ENCODE measurements at places on chromosomes 12 and 14.

GRCh38 chr14:22558221-22558913 is 30.7 kb downstream of the DAD1 start:
- no peak for DNase-seq

DNA sequence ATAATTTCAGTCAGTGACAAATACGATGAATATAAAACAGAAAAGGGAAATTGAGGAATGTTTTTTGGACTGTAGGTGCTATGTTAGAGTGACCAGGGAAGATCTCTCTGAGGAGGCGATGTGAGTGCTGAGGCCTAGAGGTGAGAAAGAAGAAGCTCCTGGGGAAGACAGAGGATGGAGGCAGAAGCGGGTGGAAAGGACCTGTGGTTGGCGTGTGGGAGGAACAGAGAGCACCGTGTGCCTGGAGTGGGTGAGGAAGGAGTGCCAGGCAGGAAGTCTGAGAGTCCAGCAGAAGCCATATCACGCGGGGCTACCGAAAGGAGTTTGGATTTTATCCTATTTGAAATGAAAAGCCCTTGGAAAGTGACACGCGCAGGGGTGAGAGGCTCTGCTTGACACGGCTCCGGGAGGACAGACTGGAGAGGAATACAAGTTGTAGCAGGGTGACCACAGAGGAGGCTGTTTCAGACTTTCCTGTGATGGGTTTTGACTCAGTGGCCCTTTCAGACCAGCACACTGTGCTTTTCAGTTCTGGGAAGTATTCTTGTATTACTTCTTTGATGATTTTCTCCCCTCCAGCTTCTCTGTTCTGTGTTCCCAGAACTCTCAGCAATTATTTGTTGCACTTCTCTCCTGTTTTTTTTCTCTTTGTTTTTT is 96.9 kb downstream of the VRK1 start:
- no peak for DNase-seq

DNA sequence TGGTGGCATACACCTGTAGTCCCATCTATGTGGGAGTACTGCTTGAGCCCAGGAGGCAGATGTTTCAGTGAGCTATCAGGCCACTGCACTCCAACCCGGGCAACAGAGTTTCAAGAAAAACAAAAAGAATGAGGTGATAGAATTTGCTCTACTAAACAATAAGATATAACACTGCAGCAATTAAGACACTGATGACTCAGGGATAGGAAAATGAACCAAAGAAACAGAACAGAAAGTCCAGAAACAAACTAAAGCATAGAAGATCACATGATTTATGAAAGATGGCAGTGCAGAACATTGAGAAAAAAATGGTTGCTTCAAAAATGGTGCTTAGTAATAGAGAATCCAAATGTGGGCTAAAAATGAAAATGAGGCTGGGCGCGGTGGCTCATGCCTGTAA is 65.2 kb upstream of the AP4S1 start:
- DNase-seq = no peak

DNA sequence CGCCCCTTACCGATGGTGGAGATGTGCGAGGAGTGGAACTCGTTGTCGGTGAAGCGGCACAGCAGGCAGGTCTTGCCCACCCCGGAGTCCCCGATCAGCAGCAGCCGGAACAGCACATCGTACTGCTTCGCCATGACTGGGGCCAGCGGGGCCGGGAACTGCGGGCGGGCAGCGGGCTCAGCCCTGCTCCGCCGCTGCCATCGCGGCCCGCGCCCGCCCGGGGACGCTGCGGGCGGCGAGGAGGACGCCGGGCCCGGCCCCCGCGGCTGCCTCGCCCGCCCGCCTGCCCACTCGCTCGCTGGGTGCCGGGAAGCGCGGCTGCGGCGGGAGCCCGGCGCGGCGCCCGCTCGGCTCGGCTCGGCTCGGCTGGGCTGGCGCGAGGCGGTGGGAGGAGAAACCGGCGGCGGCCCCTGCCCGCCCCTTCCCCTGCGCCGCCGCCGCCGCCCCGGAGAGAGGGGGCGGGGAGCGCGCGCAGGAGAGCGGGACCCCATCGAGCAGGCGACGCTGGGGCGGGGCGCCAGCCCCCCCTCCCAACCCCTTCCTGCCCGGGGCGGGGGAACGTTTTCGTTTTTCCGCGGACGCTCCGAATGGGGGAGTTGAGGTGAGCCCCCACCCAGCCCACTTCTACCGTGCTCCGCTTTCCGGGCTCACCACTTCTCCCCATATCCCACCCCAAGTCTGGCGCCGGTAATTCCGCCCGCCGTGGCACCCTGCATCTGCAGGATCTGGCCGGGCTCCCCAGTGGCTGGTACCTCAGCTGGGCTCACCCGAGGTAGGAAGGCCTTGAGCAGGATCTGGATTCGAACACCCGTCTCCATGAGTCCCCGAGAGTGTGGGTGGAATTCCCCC is at the start of gene RAB15:
Gene RAB15, minus strand, starts transcription at position 394 of the 849 bp plus-strand sequence. Its CDS starts 260 bp downstream, at position 134.
- DNase-seq = peak; percentile 11

DNA sequence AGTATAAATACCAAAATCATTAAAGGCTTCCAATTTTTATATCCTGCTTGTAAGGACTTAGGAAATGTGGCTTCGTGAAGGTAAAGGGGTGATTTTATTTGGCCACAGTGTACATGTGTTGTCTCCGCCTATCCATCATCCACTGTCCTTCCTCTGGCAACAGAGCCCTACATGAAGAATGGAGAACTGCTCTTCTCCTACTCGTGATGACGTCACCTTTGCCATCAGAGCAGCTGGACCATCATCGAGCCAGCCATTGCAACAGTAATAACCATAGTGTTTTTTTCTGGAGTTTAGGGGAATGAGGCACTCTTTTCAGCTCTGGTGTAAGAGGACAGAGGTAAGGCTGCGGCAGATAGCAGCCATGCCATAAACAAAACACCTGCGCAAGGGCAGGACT is 19.2 kb downstream of the ITPR2 start:
- no peak for DNase-seq

DNA sequence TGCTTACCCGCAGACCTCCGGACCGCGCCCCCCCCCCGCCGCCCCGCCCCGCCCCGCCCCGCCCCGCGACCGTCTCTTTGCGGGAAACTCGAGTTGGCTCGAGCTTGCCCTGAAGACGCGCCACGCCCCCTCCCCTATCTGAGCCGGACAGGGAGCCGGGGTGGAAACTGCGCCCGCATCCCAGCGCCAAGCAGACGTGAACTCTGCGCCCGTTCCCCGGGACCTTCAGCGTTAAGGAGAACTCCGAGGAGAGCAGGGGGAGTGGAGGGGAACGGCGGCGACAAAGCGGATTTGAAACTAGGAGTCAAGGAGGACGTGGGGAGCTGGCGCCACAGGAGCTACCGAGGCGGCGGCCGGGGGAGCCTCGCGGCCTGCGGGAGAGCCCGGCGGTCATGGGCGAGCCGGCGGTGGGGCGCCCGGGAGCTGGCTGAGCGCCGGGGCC is at the start of gene KCNK13:
Gene KCNK13, plus strand, starts transcription at position 310 of the 442 bp plus-strand sequence. CDS start 212 bp downstream, outside the sequence.
- no peak for DNase-seq

- DNase-seq = no peak
Measured at GRCh38 chr14:62304257-62304656, 542.0 kb downstream of the SNAPC1 start.

- DNase-seq = no peak
Measured at GRCh38 chr12:46692606-46693005, 133.2 kb downstream of the SLC38A4 start.

- no peak for DNase-seq
Measured at GRCh38 chr14:31930493-31931240, 146.4 kb upstream of the ARHGAP5 start.

DNA sequence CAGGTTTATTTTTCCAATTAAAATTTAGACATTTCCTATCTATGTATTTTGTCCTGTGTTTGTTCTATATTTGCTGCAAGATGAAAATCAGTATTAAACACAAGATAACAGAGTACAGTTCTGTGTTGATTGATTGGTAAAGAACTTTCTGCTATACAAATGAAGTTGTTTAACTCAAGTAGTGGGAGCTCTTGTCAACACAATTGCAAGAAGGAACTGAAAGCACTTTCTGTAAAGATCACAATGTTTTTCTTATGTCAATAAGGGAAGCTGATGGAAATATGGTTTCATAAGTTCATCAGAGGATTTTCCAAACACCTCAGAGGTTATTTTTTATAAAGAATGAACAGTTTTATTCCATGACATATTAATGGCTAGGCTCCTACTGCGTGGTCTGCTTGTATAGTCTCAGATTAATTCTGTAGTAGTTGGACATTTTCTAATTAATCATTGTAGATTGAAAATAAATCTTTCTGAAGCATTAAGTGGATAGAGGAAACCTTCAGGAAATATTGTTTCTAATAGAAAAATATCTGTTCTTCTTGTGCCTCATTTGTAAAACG is 379.5 kb downstream of the LRFN5 start:
- no peak for DNase-seq

DNA sequence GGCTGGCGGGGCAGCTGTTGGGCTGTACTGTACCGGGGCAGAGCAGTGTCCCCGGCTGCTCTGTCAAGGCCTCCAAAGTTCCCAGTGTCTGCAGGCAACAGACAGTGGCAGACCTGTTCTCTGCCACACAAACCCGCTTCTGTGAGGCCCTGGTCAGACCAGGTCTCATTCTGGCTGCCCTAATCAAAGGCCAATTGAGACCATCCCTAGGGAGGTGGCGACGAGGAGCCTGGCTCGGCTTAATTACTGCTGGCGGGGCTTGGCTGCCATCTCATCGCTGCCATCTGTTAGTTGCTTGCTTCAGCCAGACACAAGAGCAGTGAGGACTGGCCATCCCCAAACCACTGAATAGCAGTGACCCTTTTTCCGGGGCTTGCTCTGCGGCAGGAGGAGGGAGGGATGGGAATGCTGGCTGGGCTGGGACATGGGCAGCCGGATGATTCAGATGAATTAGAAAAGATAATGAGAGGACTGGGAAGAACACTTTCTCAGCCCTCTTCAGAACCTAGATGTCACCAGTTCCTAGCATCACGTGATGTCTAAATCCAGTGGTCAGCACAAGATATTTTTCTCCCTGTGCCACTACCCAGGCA is 24.5 kb downstream of the ERG28 start:
- no peak for DNase-seq

- DNase-seq = no peak
Measured at GRCh38 chr14:22159957-22160356, 429.1 kb downstream of the DAD1 start.

- no peak for DNase-seq
Measured at GRCh38 chr14:52002542-52002941, 13.2 kb downstream of the RTRAF start.

GRCh38 chr12:96136161-96136560 is 58.0 kb upstream of the ELK3 start:
- DNase-seq = no peak

DNA sequence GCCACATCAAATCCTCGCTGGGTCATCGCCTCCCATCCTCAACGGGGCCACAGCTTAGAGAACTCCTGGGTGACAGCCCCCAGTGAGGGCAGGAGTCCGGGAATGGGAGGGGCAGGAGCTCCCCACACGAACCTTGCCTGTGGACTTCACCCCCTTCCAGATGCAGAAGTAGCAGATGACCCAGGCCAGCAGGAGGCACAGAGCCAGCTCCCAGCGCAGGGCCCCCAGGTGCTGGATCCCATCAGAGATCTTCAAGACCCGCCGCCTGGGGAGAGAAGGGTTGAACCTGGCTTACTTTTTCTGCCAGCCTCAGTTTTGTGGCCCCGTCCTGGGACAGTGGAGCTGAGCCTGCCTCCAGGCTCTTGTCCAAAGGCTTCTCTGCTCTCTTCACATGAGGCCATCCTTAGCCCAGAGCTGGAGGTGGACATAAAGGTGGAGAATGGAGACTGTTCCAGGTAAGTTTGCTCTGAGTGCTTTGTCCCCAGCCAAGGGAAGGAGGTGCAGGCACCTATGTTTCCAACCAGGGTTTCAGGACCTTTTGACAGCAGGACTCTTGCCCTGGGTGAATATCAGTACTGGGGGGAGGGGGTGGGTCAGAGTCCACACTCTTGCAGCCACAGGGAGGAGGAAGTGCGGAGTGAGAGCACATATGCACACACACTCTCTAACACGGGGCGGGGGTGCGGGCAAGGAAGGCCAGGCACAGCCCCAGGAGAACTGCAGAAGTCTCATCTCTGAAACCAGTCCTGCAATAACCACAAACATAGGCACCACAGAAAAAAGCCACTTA is 23.3 kb upstream of the SLC6A12 start:
- DNase-seq = no peak

All from stimulated activated CD4-positive, alpha-beta T cell treated with anti-CD3 and anti-CD28 coated beads, Interleukin-12 subunit alpha, Interleukin-12 subunit beta, amount 100 ng/mL, for 24 hours (primary cell).